ENCODE measurements at places on chromosomes 4 and X. TPM values are rescaled to one million over a fixed set of nuclear protein-coding genes. Genes with fewer than 3 reads are reported as not detected.
A peak's percentile ranks its signal among the peaks of the same experiment; 100 is the strongest.

SHROOM3 gene
- 22.8 TPM for total RNA-seq

LEF1 gene
- 10.1 TPM for total RNA-seq

DNA sequence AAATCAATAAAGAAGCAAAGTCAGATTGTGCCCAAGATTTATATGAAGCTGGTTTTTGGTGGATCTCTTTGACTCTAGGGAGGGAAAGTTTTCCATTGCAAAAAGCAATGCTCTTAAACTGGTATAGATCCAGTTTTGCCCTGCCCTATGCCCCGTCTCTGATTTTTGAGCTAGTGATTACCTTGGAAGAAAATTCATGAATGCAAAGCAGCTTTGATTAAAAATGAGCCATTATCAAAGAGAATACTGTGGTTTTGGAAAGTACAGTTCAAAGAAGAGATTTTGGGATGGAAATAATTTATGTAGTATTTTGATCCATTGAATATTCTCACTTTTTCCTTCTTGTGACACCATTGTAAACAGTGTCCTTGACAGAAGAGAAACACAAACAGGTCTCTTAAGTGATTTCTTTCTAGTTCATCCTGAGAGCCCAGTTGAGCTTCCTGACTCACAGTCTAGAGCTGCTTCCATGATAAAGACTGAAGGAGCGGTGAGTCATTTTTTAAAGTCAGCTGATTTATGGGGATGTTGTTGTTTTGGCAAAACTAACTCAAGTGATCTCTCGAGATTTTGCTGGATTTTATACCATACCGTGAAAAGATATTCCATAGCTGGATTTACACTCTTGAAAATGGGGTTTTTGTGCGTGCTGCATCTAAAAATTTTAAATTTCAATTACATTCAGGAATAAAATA is 76.7 kb downstream of the AFF1 start:
- peak; percentile 63 for DNase-seq

DNA sequence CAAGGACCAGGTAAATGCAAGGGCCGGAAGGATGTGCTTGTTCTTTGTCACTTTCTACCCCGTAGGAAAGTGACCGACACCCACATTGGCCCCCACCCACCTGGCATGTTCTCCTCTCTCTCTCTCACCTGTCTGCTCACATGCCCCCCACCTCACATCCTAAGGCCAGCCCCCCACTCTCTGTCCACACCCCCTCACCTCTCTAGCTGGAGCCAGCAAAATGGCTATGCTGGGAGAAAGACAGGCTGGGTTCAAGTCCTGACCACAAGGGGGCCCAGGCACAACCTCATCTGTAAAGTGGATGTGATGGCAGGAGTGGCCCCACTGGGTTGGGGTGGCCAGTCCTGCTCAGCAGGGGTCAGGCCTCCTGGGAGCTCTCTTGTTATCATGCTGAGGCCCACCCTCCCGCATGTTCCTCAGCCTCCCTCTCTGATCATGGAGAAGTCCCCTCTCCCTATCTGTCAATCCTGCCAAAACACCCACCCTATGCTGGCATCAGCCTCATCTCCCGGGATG is 1.7 kb upstream of the PPP2R2C start:
- DNase-seq: no peak

TMEM154 gene
- 118 TPM for total RNA-seq

GRCh38 chr4:139050446-139050845 is 34.9 kb downstream of the NOCT start:
- DNase-seq: no peak

AR gene
- total RNA-seq: 0.04 TPM

GRCh38 chrX:1181170-1181569 is 31.3 kb downstream of the CRLF2 start:
- no peak for DNase-seq

STK32B gene
- 8.3 TPM for total RNA-seq

- peak; percentile 37 for DNase-seq
Observed at GRCh38 chr4:4637710-4638109, 95.9 kb upstream of the STX18 start.

- no peak for DNase-seq
Observed at GRCh38 chr4:110296892-110297291, 98.5 kb upstream of the ELOVL6 start.

DNA sequence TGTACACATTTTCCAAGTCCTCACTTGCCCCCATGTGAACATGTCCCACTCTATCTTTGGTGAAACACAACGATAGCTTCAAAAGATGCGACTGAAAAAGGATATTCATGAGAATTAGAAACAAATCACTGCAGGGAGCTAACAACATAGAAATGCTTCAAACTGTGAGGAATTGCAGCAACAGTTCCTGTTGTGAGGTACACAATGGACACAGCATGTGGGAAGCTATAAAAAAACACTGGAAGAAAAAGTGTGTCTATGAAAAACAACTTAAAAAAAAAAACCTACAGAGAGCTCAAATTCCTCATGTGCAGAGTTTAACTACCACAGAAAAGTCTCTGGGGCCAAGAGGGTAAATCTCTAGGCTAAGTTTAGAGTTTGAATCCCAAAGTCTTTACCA is 51.6 kb upstream of the BLTP1 start:
- DNase-seq: no peak

DNA sequence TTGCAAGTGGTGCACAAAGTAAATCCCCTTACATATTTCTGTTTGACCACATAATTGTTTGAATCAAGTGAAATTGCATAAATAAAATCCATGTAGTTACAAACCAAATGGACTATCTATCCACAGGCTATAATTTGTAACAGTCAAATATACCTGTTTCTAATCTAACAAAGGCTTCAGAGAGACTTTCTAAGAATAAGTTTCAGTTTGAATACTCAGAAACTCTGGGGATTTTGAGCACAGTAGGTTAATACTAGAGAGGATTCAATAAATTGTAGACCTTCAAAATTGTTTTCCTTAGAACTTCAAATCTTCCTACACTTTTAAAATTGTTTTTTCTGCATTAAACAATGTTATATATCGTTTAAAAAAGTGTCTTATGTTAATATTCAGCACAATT is 1250.1 kb downstream of the NLGN4X start:
- DNase-seq: no peak

DNA sequence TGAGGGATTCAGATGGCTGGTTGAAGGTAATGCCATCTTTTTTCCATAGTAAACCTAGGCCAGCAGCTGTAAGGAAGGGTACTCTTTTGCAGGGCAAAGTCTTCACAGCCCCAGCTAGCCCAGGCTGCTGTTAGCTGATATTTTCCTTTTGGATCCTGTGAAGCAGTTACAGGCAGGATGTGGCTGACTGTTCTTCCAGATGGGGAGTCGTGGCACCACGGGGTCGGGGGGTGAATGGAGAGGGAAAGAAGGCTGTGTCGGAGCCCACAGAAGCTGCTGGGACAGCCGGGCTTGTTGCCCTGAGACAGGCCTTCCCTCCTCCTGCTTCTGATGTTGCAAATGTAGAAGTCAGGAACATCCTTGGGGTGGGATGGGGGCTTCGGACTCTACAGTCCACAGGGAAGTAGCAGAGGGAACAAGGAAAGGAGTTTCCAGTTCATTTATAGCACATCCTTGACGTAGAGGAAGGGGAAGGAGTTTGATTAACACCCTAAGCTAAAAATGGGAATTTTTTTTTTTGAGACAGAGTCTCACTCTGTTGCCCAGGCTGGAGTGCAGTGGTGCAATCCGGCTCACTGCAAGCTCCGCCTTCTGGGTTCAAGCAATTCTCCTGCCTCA is 64.6 kb upstream of the TMEM150C start:
- no peak for DNase-seq

- peak; percentile 57 for DNase-seq
Observed at GRCh38 chr4:20287246-20287645, 35.5 kb downstream of the SLIT2 start.

DNA sequence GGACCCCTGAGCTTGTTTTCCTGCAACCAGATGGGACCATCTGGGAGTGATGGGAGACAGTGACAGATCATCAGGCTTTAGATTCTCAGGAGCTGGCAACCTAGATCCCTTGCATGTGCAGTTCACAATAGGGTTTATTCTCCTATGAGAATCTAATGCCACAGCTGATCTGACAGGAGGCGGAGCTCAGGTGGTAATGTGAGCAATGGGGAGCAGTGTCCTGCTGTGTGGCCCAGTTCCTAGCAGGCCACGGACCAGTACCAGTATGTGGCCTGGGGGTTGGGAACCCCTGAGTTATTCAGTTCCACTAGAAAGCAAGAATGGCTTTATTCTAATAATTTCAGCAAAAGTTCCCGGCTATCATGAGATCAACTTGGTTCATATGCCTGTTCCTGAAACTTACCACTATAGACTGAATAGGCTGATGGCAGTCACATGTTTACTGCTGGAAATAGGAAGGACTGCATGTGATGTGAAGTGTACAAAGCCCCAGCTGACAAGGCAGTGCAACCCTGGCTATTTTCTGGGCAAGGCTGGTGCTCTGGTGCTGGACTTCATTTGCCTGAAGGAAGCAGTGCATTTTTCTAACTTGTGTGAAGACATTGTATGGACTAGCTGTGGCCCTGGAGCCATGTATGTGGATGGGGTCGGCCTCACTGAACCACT is 107.2 kb downstream of the SPRY1 start:
- no peak for DNase-seq

KLHL4 gene
- total RNA-seq: not detected

NSUN7 gene
- total RNA-seq: 1.3 TPM

FOXR2 gene
- total RNA-seq: not detected

- no peak for DNase-seq
Observed at GRCh38 chrX:17226736-17227135, 148.3 kb upstream of the NHS start.

DNA sequence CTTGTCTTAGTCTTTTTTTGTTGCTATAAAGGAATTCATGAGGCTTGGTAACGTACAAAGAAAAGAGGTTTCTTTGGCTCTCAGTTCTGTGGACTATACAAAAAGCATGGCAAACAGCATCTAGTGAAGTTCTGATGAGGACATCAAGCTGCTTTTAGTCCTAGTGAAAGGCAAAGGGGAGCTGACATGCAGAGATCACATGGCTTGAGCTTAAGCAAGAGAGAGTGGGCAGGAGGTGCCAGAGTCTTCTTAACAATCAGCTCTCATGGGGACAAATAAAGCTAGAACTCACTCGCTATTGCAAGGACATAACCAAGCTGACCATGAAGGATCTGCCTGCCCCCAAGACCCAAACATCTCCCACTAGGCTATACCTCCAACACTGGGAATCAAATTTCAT is 1063.1 kb downstream of the PCDH7 start:
- no peak for DNase-seq

GRCh38 chr4:95362906-95363558 is 185.7 kb downstream of the UNC5C start:
- DNase-seq: no peak

DNA sequence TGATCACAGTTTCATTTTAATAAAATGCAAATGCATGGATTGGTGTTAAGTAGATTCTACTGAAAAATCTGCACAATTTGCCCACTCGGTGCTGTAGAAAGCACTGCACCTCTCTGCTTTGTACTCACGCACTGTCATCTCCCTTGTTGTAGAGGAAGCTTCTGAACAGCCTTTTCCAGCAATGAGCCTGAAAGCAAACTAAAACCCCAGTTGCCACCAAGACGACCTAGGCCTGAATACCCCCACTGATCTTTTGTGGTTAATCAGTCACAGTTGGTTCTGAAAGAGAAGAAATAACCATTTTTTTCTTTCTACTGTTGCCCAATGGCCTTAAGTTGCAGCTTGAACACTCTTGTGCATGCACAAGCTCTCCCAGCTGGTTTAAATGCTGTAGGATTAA is 229.8 kb downstream of the NLGN4X start:
- no peak for DNase-seq

DNA sequence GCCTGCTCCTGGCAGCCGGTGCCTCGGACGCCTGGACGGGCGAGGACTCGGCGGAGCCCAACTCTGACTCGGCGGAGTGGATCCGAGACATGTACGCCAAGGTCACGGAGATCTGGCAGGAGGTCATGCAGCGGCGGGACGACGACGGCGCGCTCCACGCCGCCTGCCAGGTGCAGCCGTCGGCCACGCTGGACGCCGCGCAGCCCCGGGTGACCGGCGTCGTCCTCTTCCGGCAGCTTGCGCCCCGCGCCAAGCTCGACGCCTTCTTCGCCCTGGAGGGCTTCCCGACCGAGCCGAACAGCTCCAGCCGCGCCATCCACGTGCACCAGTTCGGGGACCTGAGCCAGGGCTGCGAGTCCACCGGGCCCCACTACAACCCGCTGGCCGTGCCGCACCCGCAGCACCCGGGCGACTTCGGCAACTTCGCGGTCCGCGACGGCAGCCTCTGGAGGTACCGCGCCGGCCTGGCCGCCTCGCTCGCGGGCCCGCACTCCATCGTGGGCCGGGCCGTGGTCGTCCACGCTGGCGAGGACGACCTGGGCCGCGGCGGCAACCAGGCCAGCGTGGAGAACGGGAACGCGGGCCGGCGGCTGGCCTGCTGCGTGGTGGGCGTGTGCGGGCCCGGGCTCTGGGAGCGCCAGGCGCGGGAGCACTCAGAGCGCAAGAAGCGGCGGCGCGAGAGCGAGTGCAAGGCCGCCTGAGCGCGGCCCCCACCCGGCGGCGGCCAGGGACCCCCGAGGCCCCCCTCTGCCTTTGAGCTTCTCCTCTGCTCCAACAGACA is 4.4 kb downstream of the SOD3 start:
- DNase-seq: no peak

KDR gene
- total RNA-seq: not detected

- DNase-seq: no peak
Observed at GRCh38 chr4:72886602-72887001, 182.9 kb downstream of the COX18 start.
